ENCODE measurements at places on chromosomes 4 and X. TPM values are rescaled to one million over a fixed set of nuclear protein-coding genes. Genes with fewer than 3 reads are reported as not detected.

SRPK3 gene
- total RNA-seq, result 0.06 TPM

TIGD4 gene
- 0.31 TPM for total RNA-seq

SEPTIN6 gene
- 10.8 TPM for total RNA-seq

ADGRG2 gene
- 11.1 TPM for total RNA-seq

TIMM8A gene
- total RNA-seq, result 26.5 TPM

NEIL3 gene
- 7.1 TPM for total RNA-seq

SPANXB1 gene
- 2.2 TPM for total RNA-seq

EDA gene
- total RNA-seq, result 0.83 TPM

IL9R gene
- 0.13 TPM for total RNA-seq

MAGEA3 gene
- 3.1 TPM for total RNA-seq

TCP11X2 gene
- total RNA-seq, result not detected

TRIM61 gene
- total RNA-seq, result not detected

FBXL5 gene
- 33.4 TPM for total RNA-seq

C4orf51 gene
- total RNA-seq, result not detected

CYBB gene
- total RNA-seq, result 0.03 TPM

RASL11B gene
- 0.20 TPM for total RNA-seq

PPP2R3B gene
- total RNA-seq, result 21.8 TPM

PRPS1 gene
- 95.9 TPM for total RNA-seq

CXCL1 gene
- total RNA-seq, result 6.2 TPM

COL25A1 gene
- total RNA-seq, result not detected

LONRF3 gene
- 2.8 TPM for total RNA-seq

OTC gene
- total RNA-seq, result not detected

FOXP3 gene
- total RNA-seq, result 0.07 TPM

STAP1 gene
- total RNA-seq, result not detected

SLC16A2 gene
- 17.4 TPM for total RNA-seq

PGAM4 gene
- total RNA-seq, result 0.40 TPM

NWD2 gene
- total RNA-seq, result not detected

PDZD11 gene
- total RNA-seq, result 91.0 TPM

XK gene
- total RNA-seq, result 0.45 TPM

TXLNG gene
- total RNA-seq, result 12.9 TPM

CLDN22 gene
- not detected for total RNA-seq

SPP1 gene
- 160 TPM for total RNA-seq

SERPINA7 gene
- not detected for total RNA-seq

NPY1R gene
- 0.14 TPM for total RNA-seq

ANKRD50 gene
- total RNA-seq, result 4.9 TPM

PLRG1 gene
- 56.4 TPM for total RNA-seq

BRS3 gene
- total RNA-seq, result not detected

BEX2 gene
- total RNA-seq, result 8.7 TPM

CLDN34 gene
- total RNA-seq, result not detected

PFKFB1 gene
- 0.10 TPM for total RNA-seq

SRPX gene
- total RNA-seq, result 9.7 TPM

UGT2B15 gene
- total RNA-seq, result 0.03 TPM

BMX gene
- not detected for total RNA-seq

PCSK1N gene
- 55.7 TPM for total RNA-seq

DRD5 gene
- not detected for total RNA-seq

DUSP21 gene
- not detected for total RNA-seq

All from A549 treated with AZD2906 at 1 μM for 4 hours (cell line).